Stimulated activated CD4-positive, alpha-beta T cell treated with anti-CD3 and anti-CD28 coated beads, Interleukin-15, amount 100 ng/mL, for 24 hours (primary cell): ENCODE measurements at places on chromosomes 5 and 9.

DNA sequence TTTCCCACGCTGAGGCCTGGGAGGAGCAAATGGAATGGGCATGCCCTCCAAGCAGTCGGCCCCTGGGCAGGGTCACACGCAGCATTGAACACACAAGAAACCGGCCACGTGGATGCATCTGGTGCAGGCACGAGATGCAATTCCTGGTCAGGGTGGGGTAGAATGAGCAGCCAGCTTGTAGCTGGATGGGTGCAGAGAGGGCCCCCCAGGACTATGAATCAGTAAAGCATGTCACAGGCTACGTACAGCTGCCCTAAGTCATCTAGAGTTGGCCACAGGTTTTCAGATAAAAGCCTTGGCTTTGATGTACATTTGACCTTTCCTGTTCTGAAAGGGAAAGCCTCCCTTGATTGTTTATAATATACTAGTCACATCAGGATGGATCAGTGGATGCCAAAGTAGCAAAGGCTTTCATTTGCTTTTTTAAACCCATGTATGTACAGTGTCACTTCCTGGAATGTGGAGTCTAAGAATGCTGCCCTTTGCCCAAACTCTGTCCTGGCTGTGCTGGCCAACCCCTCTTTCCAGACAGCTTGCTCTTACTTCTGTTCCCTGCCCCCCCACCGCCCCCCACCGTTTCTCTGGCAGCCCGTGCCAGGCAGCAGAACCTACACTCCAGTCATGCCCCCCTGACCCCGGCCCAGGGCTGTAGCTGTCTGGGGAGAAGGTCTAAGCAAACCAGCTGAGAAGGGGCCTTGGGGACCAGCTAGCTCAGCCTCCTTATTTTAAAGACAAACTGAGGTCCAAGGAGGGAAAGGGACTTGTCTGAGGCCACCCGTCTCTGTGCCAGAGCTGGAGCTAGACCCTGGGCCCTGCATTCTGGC is 169.2 kb downstream of the HSPA4 start:
- no peak for DNase-seq

GRCh38 chr5:142046191-142046590 is 33.4 kb upstream of the GNPDA1 start:
- no peak for DNase-seq

DNA sequence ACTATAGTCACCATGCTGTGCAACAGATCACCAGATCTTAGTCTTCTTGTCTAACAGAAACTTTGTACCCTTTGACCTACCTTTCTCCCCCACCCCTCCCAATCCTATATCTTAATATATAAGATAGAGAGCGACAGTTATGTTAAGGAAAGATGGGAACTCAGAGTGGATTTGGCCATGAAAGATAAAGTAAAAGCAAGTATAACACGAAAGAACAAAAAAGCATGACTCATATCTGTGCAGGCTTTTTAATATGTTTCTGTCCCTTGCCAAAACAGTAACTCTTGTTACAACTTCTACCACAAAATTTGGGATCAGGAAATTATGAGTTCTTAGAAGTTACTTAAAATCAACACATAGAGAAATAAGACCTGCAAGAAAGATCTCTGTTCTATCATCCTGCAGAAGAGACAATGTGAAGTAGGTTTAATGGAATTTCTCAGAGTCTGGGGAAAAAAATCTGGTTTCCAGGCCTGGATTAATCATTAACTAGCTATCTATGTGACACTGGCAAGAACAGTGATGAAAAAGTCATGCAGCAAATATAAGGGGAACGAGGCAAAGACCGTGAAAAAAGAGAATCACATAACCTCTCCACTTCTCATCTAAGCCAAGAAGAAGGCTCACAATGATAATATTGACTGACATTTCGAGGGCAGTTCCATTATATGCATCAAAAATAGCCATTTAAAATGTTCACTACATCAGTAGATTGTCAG is 18.6 kb downstream of the BAAT start:
- DNase-seq: no peak

- DNase-seq: no peak
These were observed 202.7 kb downstream of the SEMA6A start for GRCh38 chr5:116371935-116372334.

DNA sequence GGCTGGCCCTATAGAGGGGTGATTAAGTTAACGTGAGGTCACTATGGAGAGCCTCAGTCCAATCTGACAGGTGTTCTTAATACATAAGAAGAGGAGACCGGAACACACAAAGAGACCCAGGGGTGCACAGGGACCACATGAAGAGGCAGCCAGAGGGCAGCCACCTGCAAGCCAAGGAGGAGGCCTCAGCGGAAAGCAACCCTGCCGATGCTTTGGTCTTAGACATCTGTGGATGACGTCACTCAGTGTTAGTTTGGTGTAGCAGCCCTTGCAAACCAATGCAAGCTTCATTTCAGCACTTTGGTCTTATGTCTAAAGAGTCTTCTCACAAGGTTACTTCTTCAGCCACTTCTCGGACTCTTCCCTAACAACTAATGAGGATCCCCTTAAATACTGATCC is 47.6 kb upstream of the GRHPR start:
- no peak for DNase-seq
